ENCODE measurements at places on chromosomes 1 and 21.

DNA sequence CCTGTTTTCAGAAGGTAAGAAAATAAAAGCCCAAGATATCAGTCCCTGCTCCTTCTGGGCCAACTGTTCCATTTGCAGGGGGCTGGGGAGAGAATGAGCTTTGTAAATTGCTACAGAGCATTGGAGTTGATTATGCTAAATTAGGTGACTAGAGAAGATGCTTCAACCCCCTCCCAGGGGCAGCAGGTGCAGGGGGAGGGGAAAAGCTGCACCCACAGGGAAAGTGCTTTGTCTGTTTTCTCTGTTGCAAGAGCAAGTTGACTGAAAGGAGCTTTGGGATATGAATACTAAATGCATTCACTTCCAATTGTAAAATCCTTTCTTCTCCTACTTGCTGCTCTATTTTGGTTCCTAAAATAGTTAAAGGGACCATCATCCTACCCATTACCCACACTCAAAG is 16.5 kb upstream of the PIGM start:
- no peak for DNase-seq

DNA sequence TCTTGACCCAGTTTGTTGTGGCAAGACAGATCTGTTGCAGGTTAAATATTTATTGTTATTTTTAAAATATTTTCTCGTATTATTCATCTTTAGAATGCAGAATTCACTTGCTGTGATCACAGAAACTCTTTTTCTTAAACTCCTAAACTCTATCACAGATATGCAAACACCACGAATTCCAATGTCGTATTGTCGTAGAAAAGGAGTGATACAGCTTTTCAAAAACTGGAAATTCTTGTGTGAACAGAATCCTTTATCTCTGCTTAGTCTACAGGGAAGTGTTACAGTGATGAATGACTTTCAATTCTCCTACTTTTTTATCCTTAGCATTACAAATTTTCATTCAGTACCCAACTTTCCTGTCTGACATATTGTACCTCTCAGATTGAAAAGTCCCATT is 1329.5 kb upstream of the B3GALT2 start:
- no peak for DNase-seq

- no peak for DNase-seq
Observed at GRCh38 chr1:175848329-175848728, 104.9 kb upstream of the TNR start.

DNA sequence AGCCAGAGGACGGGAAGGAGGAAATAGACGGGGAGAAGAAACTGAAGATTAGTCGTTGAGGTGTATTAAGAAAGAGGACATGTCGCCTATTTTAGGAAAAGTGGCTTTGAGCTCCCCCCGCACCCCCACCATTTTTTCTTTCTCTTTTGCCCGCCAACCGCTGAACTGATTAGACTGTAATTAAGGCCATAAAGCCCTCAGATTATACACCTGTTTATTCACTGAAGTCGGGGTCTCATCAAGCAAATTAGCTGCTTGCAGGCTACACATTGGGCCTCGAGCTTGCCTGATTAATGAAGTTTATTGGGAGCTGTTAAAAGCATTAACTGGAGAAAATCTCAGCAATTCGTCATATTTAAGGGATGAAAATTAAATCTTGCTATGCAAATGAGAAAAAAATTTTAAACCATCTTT is 119.4 kb upstream of the RRP15 start:
- DNase-seq = no peak

DNA sequence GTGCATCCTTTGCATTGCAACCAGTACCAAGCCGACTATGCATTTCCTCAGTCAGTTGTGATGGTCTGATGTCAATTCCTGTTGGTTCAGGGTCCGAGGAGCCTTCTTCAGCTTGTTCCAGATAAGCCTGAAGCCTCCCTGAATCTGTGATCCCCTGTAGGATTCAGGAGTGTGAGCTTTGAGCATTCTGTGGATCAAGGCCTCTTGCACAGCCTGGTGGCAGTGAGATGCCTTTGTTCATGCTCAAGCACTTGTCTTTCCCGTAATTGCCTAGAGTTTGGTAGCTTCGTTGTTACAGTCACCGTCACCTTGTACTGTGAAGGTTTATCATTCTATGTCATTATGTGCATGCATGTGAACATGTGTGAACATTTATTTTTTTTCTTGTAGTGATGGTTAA is 103.5 kb downstream of the PBX1 start:
- DNase-seq = no peak

All from cerebellum (tissue), 4 donors.